ENCODE measurements at places on chromosomes 3 and 15.
A peak's percentile ranks its signal among the peaks of the same experiment; 100 is the strongest.

DNA sequence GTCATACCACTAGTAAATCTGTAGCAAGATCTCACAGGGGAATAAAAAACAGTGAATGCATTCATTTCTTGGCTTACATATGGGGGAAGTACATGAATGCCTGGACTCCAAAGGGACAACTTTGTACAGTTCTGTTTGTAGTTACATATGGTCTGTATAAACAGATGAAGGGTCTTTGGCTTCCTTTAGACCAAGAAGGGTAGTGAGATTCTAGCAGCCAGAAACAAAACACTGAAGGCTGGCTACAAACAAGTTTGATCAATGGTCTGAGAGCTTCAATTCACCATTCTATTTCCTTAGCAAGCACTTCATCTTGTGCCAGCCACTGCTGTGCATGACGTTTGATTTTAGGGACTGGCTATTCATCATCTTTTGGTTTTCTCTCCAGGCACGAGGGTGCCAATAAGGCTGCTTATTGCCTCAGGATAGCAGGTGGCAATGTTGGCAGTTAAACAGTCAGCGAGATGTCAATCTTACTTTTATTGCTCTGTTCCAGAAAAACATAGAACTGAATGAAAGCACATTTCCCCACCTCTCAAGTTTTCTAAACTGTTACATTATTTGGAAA, 313.7 kb upstream of the COL8A1 start:
- no peak for DNase-seq

DNA sequence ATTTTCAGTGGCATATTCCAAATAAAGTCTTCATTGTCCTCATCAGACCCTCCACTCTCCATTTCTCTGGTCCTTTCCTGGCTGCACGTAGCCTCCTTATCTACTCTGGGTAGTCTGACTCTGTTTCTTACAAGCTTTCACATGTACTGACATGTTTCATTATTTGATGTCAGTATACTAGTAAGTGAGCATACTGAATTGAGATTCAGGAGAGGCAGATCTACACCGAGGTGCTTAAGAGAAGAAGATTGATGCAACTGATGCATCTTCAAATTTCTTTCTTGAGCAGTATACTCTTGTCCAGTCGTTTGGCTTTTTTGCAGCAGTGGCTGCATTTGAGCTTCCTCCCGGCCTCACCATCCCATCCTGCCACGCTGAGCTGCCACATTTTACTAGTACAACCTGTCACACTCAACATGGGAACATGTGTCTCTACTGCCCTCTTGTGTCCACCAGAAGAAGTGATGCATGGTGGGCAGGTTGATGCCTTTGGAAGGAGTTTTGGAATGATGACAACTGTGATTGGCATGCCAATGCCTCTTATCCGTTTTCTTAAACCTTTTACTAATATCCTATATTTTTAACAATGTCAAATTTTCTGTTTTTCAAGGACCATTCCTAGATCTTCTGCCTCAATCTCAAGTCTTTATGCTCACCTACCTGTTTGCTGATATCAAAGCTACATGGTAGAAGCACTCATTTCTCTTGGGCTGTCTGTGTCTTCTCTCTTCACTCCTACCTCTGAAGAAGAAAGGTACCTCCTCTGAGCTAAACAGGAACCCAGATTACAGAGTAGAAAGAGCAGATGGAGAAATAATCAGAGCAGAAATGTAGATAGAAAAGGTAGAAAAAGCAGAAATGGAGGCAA, 38.7 kb downstream of the GUCA1C start:
- DNase-seq = peak; percentile 32

GRCh38 chr3:52881871-52882270, 15.5 kb downstream of the STIMATE start:
- no peak for DNase-seq

DNA sequence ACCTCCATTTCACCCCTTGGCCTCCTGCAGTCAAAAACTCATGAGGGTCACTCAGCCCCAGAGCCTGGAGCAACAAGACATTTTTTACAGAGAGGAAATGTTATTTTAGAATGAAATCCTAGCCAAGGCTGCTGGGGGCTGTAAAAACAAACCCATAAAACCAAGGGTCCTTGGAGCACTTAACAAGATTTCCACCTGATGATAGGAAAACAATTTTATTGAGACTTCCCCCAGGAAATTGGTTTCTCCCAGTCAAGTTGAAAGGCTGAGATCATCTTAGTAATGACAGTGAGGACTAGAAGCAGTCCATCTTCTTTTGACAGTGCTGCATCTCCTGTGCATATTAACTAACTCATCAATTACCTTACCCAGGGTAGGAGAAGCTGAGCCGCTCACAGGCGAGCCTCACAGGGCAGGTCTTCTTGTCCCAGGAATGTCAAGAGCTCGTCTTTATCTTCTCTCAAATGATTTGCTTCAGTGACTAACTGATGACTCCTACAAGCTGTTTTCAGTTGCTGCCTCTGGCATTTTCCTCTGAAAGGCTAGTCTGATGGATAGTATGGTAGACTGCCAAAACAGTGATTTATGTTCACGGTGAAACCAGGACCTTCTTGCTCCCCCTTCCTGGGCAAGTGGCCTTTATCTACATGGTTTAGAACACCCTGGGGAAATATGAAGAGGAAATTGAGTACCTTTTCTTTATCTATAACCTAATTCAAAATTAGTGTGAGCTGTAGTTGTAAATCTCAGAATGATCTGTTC, 34.6 kb upstream of the AEN start:
- DNase-seq = no peak

- peak; percentile 87 for DNase-seq
These were observed 44.6 kb downstream of the EOMES start for GRCh38 chr3:27677565-27677964.
